ENCODE measurements at places on chromosomes 5 and 9.

- DNase-seq: peak; percentile 26
These were observed 222.6 kb downstream of the ROR2 start for GRCh38 chr9:91727316-91727861.

DNA sequence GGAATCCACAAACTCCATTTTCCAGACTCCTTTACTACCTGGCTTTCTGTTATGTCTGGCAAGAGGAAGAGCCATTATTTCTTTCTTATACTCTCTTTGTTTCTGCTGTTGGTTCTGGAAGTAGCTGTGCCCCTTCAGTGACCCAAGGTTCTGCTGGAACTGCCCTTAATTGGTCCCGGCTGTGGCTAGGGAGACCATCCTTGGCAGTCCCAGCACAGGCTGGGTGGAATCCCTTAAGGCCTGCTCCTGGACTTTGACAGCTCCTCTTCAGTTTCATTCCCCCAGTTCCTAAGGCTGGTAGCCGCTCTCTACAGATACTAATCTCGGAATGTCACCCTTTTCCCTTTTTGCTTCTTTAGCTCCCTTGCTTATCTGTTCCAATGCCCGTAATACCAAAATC lies 81.9 kb upstream of the GLIS3 start:
- DNase-seq: no peak

- DNase-seq: no peak
These were observed 756.1 kb downstream of the DNAH5 start for GRCh38 chr5:13188371-13188770.

DNA sequence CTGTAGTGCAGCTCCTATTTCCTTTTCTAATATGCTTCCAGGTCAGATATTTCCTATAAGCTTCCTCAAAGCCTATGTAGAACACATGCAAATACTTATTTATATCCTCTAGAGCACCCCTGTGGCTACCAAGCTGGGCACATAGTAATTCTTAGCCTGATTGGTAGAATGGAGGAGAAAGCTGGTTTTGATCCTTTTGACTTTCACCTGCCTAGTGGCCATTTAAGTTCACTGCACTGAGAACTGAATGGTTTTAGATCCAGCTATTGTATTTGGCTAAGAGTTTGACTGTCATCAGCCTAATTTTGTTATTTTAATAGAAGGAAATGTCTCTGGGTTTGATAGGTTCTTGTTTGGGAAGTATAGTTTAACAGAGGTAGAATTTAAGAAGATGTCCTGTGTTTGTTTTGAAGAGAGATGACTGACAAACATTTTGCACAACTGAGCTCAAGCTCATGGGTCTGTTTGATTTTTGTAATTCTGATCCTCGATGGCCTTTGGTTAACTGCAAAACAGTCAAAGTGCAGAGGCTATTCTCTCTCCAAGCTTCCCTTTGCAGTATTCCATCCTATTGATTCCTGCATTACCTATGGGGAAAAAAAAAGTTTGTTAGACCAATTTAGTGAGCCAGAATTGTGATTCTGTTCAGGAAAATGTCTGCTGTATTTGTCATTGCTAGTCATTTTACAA lies 85.4 kb downstream of the KCNN2 start:
- DNase-seq: no peak

GRCh38 chr5:45437752-45438151 lies 258.4 kb downstream of the HCN1 start:
- no peak for DNase-seq

DNA sequence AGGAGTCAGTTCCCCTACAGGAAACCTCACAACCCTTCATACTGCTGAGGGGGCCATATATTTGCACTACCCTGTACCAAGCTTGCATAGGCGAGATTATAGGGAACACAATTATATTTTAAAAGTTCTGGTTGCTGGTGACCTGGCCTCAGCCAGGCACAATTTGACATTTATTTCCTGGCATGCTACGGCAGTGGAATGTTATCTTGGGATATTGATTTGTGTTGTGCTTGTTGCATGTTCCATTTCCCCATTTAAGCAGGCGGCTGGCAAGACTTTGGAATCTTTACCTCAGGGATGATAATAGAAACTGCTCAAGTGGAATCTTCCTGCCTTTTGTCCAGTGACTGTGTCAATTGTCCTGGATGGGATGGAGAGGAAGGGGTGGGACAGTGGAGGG lies 67.0 kb upstream of the RPS23 start:
- no peak for DNase-seq

- no peak for DNase-seq
These were observed at the start of gene TMEM215 for GRCh38 chr9:32783168-32783891. TSS of gene TMEM215 (plus strand) at chr9:32783540. CDS start at chr9:32784184, 644 bp downstream.

DNA sequence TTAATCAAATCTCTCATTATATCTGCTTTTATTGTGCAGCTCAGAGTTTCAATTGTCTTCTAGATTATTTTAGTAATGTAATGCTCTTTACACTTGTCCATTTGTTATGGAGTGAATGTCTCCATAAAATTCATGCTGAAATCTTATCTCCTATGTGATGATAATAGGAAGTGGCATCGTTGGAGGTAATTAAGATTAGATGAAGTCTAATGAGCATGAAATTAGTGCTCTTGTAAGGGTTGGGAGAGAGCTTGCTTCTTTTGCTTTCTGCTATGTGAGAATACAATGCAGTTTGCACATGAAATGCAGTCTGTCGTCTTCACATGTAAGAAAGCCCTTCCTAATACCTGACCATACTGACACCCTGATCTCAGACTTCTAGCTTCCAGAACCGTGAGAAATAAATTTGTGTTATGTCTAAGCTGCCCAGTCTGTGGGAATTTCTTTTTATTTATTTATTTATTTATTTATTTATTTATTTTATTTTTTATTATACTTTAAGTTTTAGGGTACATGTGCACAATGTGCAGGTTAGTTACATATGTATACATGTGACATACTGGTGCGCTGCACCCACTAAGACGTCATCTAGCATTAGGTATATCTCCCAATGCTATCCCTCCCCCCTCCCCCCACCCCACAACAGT lies 1399.2 kb upstream of the CDH6 start:
- no peak for DNase-seq

DNA sequence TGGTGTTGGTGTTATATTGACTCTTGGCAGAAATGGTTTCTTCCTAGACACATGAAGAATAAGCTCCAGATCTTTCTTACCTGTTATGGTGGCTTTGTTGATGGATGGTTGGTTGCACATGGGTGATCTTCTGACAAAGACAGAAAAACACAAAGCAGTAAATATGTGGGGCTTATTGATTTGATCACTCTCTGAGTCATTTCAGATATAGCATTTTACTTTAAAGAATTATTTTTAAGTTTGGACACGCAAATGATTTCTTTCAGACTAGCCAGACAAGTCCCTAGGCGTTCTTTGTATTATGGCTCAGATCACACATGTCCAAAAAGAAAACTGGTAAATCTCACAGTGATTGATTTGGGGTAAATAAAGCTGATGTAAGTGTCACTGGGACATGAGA lies 597.6 kb downstream of the RAB3C start:
- no peak for DNase-seq

- DNase-seq: no peak
These were observed 6.0 kb downstream of the LRSAM1 start for GRCh38 chr9:127457191-127457878.

DNA sequence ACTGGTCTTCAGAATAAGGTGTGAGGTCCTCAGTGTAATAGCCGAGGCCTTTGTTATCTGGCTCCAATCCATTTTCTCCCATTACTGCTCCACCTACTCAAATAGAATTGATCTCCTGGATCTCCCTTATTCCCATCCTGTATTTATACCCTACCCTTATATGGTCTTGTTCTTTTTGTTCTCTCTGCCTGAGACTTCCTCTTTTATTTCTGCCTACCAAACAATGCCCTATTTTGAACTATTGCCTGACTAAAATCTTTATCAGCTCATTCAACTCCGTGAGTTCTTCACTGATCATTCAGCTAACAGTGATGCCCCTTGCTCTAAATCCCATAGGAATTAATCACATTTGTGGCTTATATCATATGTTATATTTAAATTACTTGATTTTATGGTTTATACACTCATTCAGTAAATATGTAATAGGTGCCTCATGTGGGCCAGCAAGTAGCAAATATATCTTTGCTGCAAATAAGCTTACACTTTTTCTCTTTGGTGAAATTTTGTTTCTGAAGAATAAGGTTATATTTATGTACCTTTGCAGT lies 417.5 kb upstream of the MEF2C start:
- no peak for DNase-seq

DNA sequence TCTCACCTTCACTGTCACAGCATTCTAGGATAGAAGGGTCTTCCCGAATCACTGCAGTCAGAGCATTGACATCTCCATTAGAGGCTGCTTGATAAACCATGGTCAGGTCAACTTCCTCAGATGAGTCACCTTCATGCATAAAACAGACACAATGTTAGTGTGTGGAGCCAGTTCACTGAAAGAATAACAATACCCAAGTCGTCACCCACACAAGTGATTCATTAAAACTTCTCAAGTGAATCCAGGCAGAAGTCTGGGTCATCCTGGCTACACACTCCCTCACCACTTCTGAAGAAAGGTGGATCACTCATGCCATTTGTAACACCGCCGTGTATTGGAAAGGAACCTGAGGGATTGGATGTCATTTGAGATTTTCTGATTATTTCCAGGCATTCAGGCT lies 49.6 kb downstream of the ANKRD55 start:
- DNase-seq: peak; percentile 80

DNA sequence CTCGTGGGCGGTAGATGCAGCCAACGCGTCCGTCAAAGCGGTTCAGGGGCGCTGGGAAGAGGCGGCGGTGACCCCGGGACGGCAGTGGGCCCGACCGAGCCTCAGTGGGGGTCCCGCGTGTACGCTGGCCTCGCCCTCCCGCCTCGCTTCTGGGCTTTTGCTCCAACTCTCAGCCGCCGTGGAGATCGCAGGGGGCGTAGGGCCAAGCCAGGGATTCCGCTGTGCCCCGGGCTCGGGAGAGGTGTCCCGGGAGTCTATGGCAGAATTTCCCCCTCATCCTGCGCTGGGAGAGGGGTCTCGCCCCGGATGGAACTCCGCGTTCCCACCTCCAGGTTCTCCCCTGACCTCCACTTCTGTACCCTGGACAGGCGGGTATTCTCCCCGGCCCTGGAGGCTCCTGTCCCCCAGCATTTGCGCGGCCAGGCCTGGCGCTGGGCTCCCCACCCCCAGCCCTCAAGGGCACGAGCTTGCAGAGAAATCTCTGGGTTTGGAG lies 131.9 kb downstream of the MRPL36 start:
- no peak for DNase-seq

- DNase-seq: no peak
These were observed 9.4 kb downstream of the CRB2 start for GRCh38 chr9:123365287-123365880.

DNA sequence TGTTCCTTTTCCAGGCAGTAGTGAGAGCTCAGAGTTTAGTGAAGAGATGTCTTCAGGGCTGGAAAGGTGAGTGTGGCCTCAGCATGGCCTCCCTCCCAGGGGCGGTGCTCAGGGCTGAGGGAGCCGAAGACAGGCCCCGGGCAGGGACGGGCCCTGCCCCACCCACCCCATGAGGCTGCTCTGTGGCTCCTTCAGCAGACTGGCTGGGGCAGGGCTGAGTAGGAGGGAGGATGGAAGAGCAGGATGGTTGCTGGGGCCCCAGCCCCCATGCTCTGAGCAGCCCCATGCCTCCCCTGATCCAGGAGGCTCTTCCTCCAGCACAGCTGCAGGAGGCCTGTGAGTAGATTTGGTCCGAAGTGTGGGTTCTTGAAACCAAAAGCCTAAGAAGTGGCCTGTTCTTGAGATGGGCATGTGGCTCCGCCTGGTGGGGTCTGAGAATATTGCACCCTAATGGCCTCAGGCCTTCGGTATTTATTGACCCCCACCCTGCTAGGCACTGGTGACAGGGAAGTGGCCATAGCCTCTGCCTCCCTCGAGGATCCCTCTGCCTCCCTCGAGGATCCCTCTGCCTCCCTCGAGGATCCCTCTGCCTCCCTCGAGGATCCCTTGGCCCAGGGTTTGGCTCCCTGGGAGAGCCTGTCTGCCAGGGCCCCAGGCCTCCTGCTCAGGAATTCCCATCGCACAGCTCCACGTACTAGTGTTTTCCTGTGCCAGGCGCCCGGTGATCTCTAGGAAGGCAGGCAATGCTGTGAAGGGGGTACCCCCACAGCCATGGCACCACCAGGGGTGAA lies 65.4 kb upstream of the GARNL3 start:
- DNase-seq: peak; percentile 71

DNA sequence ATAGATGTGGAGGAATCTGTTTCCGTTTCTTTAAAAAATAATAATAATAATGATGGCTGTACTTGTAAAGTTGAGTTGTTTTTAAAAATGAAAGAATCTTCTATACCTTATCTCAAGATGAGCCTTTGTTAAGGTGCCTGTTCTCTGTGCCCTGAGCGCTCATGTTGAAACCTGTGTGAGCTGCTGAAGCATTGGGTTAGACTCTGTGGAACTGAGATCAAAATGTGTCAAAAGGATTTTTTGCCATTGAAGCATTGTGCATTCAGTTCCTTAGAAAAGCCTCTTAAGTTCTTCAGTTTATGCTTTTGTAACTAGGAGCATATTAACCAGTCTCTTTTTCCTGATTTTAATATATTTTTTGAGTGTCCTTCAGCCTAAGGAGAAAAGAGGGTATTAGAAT lies 67.7 kb downstream of the NUP214 start:
- DNase-seq: no peak

- DNase-seq: no peak
These were observed 198.7 kb upstream of the HAPLN1 start for GRCh38 chr5:83919071-83920041.

GRCh38 chr5:159849437-159850083 lies 66.7 kb upstream of the ADRA1B start:
- peak; percentile 45 for DNase-seq

- DNase-seq: no peak
These were observed 502.4 kb downstream of the CDH10 start for GRCh38 chr5:24142341-24142740.

- no peak for DNase-seq
These were observed 6.9 kb upstream of the VAV2 start for GRCh38 chr9:133998915-133999595.

- DNase-seq: no peak
These were observed 183.1 kb downstream of the C9orf50 start for GRCh38 chr9:129437626-129438323.

GRCh38 chr5:81393430-81393782 lies 528 bp downstream of the ACOT12 start:
- no peak for DNase-seq

DNA sequence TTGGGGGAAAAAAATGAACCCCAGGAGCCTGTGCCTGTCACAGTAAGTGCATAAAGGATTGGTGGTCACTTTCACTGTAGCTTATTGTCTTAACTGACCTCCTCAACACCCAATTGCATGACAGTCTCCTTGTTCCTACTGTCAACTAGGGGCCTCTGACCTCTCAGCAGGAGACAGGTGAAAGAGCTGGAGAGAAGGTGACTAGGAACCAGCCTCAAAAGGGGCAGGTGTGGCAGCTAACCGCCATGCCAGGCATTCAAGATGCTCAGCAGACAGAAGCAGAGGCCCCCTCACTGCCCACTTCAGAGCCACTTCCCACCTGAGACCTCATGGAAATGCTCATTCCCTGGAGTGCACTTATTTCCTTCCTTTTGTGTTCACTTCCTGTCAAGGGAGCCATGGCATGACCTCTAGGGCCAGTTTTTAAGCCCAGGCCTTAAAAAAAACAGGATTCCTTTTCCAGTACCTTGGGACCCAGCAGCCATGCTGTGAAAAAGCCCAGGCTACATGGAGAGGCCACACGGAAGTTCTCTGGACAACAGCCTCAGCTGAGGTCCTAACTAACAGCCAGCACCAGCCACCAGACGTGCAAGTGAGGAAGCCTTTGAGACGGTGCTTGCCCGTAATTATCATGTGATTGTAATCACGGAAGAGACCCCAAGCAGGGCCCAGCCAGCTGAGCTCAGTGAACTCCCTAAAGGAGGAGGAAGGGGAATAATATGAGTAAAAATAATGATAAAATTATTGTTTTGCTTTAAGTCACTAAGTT lies 74.9 kb downstream of the NSUN2 start:
- no peak for DNase-seq

Data from AG04450 (cell line).